HEK293T (cell line): ENCODE measurements at places on chromosomes 3 and 15.

DNA sequence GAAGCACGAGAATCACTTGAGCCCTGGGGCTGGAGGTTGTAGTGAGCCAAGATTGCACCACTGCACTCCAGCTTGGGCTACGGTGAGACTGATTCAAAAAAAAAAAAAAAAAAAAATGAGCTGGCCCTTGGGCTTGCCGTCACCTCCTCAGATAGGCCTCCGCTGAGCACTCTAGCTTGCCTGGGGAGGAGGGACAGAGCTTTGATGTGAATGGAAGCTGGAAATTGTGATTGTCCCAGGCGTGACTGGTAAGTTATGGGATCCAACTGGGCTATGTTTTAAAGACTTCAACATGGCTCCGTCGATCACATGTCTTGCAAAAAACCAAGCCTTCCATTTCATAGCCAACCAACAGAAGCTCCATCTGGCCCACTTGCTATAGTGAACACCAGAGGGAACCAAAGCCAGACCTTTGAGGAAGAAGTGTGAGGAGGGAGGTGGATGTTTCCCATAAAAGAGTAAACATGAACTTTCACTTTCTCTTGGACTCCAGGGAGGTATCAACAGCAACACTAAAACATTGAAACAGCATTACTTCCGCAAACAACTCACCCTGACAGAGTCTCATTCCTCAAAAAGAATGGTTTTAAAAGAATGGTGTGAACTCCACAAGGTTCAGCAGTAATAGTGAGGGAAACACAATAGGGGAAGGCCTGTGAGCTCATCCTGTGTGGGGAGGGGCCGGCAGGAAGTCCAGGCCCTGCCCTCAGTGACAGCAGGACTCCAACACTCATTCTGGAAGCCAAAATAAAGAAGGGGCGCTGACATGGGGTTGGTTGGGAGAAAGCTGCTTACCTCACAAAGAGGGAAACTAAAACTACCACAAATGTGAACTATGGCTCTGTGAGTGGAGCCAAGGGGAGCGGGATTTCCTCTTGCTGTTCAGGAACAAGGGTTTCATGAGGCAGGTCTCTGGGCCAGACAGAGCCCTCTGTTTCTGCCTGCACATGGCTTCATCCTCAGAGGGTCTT, 59.2 kb upstream of the IL12A start:
- DNase-seq: no peak

DNA sequence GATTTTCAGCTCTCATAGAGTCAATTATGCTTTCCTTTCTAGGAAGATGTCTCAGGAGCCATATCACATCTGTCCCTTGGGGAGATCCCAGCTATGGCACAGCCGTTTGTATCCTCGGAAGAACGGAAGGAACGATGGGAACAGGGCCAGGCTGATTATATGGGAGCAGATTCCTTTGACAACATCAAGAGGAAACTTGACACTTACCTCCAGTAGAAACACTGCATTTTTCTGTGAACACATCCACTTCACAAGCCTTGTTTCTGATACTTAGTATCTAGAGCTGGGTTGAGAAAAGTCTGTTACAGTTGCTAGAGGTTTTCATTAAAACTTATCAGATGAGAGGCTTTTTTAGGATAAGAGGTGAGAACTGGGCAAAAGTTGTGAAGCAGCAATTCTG, 35.4 kb downstream of the GYG1 start:
- DNase-seq: no peak

- DNase-seq: peak; percentile 34
These were observed 4.7 kb upstream of the FAM240A start for GRCh38 chr3:46607603-46608028.

GRCh38 chr3:63514678-63515077, 137.8 kb upstream of the SNTN start:
- no peak for DNase-seq

GRCh38 chr15:64772488-64772887, 2.9 kb downstream of the RBPMS2 start:
- no peak for DNase-seq

- DNase-seq: no peak
These were observed 23.3 kb upstream of the IREB2 start for GRCh38 chr15:78414621-78415250.

DNA sequence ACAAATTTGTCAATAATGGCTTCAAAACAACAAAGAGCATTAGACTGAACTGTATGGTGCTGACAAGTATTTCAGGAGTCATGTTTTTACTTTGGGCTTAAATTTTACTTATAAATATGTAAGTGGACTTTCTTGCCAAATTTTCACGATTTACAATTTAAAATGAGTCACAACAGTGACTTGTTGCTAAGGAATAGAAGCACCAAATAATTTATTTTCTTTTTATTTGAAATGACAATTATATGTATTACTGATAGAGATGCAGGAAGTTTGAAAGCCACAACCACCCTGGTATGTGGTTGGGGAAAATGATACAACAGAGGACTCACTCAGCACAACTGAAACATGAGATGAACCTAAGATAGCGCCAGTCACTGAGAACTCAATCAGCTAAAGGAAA, 90.3 kb downstream of the FMN1 start:
- no peak for DNase-seq

- no peak for DNase-seq
These were observed 13.8 kb downstream of the RIOX2 start for GRCh38 chr3:97958396-97958795.

- DNase-seq: no peak
These were observed 256.4 kb downstream of the MEX3B start for GRCh38 chr15:81789403-81789802.

DNA sequence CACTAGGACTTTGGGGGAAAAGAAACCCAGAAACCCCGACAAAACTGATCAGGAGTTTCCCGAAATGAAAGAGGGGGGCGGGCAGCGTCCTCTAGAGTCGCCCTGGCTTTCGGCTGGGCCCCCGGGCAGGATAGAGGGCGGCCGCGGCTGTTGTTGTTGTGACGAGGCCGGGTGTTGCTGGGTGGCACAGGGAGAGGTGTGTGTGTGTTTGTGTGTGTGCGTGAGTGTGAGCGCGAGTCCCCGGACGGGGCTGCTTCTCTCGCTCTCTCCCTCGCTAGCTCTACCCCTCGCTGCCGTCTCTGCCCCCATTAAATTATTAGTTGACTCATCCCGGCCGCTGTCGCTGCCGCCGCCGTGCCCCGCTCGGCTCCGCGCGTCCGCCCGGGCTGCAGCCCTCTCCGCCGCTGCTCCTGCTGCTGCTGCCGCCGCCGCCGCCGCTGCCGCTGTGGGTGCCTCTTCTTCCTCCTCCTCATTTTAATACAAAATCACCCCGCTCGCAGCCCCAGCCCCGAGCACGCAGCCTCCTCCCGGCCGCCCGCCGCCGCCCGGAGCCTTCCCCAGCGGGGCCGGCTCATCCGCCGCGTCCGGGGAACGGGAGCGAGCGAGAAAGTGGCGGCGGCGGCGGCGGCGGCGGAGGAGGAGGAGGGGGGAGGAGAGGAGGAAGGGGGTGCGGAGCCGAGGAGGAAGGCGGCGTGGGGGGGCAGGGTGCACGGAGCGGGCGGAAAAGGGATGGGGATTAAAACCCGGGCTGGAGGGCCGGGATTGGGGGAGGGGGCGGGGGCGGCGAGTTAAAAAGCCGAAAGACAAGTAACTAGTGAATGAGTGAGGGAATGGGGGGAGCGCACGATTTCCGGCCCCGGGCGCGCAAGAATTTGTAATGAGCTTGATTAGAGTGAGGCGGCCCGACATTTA, at the start of gene SATB1:
SATB1 (minus strand) TSS at position 611 of the 912 bp plus-strand sequence. CDS start 4,372 bp downstream, outside the sequence.
- DNase-seq: peak; percentile 35

DNA sequence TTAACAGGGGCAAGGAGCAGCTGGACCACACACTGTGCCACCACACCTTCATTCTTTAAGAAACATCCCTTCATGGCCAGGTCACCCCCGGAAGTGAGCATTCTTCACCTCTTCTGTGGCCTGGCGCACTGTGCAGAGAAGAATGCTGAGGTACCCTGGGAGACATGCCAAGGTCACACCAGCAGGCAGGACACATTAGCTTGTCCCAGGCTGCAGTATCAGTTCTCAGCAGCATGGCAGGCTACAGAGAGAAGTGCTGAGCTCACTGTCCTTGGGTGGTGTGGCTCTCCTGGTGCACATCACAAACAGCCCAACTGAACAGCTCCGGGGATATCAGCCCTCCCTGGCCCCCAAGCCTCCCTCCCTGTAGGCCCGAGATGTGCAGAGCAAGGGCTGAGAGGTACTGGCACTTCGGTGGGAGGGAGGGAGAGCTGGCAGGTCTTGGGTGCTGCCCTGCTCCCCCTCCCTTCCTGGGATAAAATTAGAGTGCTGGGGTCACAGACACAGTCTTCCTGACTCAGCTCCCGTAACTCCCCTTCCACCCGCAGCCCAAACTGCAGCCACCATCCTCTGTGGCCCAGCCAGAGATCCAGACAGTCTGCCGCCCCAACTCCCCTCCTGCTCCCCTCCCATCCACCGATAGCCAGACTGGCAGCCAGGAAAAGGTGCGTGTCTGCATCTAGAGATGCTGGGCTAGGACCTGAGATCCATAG, 13.4 kb downstream of the SEMA7A start:
- DNase-seq: no peak

- DNase-seq: no peak
These were observed 25.1 kb downstream of the FSTL1 start for GRCh38 chr3:120425572-120426250.
